ENCODE measurements at places on chromosomes 1 and 21.

GRCh38 chr1:244212219-244212618 is 161.1 kb downstream of the ZBTB18 start:
- no peak for DNase-seq

GRCh38 chr1:183898001-183898396 is 93.1 kb downstream of the RGL1 start:
- DNase-seq = no peak

- DNase-seq = no peak
These were observed 46.6 kb upstream of the MAB21L3 start for GRCh38 chr1:116064616-116065015.

DNA sequence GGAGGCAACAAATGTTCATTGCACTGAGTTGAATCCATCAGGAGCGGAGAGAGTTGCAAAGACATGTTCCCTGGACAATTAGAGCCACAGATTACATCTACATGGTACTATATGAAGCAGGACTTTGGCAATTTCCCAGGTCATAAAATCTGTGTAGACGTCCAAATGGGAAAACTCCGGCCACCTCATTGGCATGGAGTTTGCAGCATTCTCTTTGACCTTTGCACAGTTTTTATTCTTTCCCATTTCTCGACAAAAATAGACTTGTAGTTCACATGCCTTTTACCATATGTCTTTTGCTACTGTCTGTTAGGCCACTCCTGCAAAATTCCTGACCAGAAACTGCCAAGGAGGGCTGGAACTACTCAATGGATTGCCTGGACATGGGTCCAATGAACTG is 48.2 kb downstream of the UBE2T start:
- DNase-seq = no peak

GRCh38 chr1:169015464-169015863 is 91.0 kb upstream of the ATP1B1 start:
- no peak for DNase-seq

GRCh38 chr1:174818014-174818616 is 181.6 kb upstream of the CACYBP start:
- DNase-seq = no peak

GRCh38 chr21:32481875-32482408 is 69.4 kb downstream of the EVA1C start:
- no peak for DNase-seq

GRCh38 chr1:197763307-197763706 is 12.0 kb downstream of the DENND1B start:
- no peak for DNase-seq

DNA sequence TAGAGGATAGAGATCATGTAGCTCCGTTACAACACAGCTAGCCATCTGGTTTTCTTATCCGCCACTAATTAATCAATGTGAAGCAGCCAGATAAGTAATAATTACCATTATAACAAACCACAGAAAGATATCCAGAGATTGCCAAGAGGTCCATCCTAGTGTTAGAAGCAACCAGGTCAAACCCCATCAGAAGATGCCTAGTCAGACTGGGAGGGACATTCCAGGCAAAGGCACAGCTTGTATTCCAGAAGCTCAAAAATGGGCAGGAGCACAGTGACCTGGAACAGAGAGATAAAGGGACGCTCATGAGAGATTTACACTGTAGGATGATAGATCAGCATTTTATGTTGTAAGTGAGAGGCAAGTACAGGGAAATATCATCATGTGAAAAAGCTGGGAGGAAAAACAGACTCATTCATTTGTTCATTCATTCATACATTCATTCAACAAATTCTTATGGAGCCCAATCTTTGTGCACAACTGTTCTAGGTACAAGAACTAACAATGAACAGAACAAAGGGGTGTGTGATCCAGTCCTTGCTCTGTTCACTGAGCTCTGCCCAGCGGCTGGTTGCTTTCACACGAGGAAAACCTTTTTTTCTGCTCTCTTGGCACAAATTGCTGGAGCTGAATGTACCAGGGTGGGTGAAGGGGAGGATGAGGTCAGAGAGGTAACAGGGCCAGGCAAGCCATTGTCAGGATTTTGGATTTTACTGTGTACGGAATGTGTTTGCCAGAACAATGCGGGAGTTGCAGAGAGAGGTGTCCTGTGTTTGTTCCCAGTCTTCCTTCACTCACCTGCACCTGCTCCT is 240.8 kb upstream of the FGGY start:
- no peak for DNase-seq

- peak; percentile 80 for DNase-seq
These were observed 91.2 kb upstream of the JUN start for GRCh38 chr1:58874757-58875755.

DNA sequence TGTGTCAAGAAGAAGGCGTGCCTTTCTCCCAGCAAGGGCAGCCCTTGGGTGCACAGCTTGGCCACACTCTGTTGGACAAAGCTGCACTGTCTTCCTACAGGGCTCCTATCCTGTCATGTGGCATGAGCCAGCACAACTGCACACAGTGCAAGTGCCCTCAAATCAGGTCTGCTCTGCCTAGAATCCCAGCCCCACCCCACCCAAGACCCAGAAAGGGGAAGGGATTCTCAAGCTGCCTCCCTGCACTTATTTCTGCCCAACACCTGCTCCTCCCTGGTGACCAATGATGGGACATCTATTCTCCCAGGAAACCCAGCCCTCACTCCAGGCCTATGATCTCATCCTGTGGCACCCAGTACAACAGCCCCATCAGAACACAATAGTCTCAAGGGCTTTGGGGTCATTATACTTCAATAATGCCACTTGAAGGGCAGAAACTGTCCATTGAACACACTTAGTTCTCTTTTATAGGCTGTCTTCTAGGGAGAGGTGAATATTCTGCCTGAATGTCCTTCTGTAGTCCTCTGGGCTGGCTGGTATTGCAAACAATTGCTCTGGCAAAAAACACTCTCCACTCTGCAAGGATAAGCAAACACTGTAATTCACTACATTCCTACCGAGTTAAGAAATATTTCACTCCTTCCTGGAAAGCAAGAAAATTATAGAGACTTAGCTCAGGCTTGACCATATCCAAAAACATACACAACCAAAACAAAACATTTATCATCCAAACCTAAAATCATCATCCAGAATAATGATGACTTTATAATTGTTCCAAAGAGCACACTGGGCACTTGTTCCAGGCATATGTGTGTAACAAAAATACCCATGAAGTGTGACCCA is 43.1 kb upstream of the IGSF3 start:
- no peak for DNase-seq

DNA sequence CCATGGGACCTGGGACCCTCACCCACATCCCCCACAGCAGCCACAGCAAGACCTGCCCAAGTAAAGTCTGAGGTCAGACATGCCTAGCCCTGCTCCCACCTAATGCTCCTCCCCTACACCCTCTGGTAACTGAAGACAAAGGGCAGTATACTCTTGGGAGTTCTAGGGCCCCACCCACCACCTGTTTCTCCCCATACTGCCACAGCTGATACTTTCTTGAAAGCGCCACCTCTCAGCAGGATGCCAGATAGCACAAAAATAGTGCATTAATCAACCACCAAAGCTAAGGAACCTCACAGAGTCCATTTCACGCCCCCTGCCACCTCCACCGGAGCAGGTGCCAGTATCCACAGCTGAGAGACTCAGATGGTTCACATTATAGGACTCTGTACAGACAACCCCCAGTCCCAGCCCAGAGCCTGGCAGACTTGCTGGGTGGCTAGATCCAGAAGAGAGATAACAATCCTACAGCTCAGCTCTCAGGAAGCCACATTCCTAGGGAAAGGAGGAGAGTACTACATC is 238.1 kb downstream of the LRRC40 start:
- no peak for DNase-seq
